ENCODE measurements at places on chromosomes 6 and 20. TPM values are rescaled to one million over a fixed set of nuclear protein-coding genes. Genes with fewer than 3 reads are reported as not detected.

Gene HTR1B
- 0.39 TPM for polyA plus RNA-seq

GRCh38 chr20:21179757-21180156, 53.9 kb downstream of the KIZ start:
- DNase-seq, result no peak

Gene ZFAND3
- 156 TPM for polyA plus RNA-seq

GRCh38 chr6:141141870-141142269, 990.9 kb upstream of the GJE1 start:
- DNase-seq, result no peak

Gene TDRD6
- polyA plus RNA-seq, result 1.6 TPM

Gene LAMA2
- polyA plus RNA-seq, result 37.2 TPM

GRCh38 chr20:9454791-9455190, 59.6 kb upstream of the LAMP5 start:
- DNase-seq, result no peak

- no peak for DNase-seq
Measured at GRCh38 chr20:63079971-63080370, 73.2 kb upstream of the BHLHE23 start.

Gene SCRT2
- polyA plus RNA-seq, result 0.07 TPM

Gene GSTA2
- polyA plus RNA-seq, result 0.34 TPM

Gene KHDC1L
- polyA plus RNA-seq, result 0.79 TPM

- no peak for DNase-seq
Measured at GRCh38 chr20:358891-359555, 12.1 kb downstream of the NRSN2 start.

- peak; percentile 62 for DNase-seq
Measured at GRCh38 chr6:108113557-108114519, 39.3 kb upstream of the OSTM1 start.

Gene LGSN
- polyA plus RNA-seq, result 1.6 TPM

GRCh38 chr20:13089950-13090469, 81.2 kb downstream of the SPTLC3 start:
- DNase-seq, result no peak

- peak; percentile 24 for DNase-seq
Measured at GRCh38 chr6:146787876-146788508, 189.2 kb downstream of the ADGB start.

GRCh38 chr6:140393665-140394540, 1019.5 kb upstream of the CITED2 start:
- DNase-seq, result no peak

Gene DOK5
- polyA plus RNA-seq, result 6.9 TPM

- no peak for DNase-seq
Measured at GRCh38 chr6:31285486-31285885, 13.6 kb upstream of the HLA-C start.

Gene LYRM4
- polyA plus RNA-seq, result 35.1 TPM

Gene GABRR2
- 1.4 TPM for polyA plus RNA-seq

- DNase-seq, result no peak
Measured at GRCh38 chr6:97819710-97820109, 536.7 kb upstream of the MMS22L start.

GRCh38 chr6:40986364-40986763, 52.7 kb downstream of the UNC5CL start:
- DNase-seq, result no peak

DNA sequence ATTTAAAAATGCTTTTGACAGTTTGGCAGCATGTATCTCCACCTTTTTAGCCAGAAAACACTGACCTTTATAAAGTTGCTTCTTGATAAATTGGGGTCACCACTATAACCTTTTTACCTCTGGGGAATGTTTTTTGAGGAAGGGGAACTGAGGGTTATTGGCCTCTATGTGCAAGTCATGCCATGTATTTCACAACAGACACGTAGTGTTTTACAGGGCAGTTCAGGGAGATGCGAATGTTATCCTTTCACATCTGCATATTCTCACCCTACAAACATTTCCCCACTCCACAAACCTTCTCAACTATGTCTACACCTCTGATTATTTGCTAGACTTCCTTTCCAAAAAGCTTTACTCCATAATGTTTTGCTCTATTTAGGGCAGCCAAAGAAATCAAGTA, 17.0 kb upstream of the SLA2 start:
- no peak for DNase-seq

Gene CST3
- polyA plus RNA-seq, result 208 TPM

- no peak for DNase-seq
Measured at GRCh38 chr6:18368277-18369105, 18.7 kb upstream of the RNF144B start.

Gene KCNQ5
- polyA plus RNA-seq, result 0.34 TPM

Gene BHLHE23
- polyA plus RNA-seq, result not detected

- no peak for DNase-seq
Measured at GRCh38 chr20:19555726-19556125, 202.3 kb upstream of the RIN2 start.

Gene RAB44
- polyA plus RNA-seq, result 0.04 TPM

GRCh38 chr6:7629321-7629720, 39.3 kb downstream of the SNRNP48 start:
- no peak for DNase-seq

Gene NOX3
- polyA plus RNA-seq, result 2.7 TPM

DNA sequence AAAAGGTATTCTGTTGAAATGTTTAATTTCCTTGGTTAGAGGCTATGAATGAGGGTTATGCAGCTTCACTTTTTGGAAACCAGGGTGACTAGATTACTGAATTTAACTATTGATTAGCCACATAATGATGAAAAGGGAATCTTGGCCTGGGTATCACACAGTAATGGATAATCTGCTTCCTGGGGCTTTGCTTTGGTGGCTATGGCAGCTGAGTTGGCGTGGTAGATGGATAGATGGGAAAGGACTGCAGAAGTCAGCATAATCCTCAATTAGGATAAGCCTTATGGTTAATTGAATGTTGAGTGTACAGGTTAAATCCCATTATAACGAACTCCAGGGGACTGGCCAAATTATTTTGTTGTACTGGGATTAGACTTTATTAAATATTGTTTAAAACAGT, 5.2 kb downstream of the NCOA3 start:
- DNase-seq, result no peak

- DNase-seq, result no peak
Measured at GRCh38 chr6:20846602-20847028, 312.4 kb downstream of the CDKAL1 start.

DNA sequence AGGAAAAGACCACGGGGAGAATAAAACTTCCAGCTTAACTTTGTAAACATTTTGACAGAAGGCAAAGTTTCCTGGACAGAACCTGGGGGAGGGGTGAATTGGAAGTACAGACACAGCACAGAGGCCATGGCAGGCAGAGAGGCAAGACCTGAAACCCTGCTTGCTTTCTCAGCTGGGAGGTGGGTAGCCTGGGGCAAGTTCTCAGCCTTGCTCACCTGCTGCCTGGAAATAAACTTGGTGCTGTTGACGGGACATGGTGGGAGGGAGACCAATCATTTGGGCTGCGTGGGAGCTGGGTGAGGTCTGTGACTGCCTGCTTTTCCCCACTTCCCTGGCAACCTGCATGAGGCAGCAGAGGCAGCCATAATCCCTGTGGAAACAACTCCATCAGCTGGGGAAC, 221.3 kb downstream of the MOXD1 start:
- no peak for DNase-seq

DNA sequence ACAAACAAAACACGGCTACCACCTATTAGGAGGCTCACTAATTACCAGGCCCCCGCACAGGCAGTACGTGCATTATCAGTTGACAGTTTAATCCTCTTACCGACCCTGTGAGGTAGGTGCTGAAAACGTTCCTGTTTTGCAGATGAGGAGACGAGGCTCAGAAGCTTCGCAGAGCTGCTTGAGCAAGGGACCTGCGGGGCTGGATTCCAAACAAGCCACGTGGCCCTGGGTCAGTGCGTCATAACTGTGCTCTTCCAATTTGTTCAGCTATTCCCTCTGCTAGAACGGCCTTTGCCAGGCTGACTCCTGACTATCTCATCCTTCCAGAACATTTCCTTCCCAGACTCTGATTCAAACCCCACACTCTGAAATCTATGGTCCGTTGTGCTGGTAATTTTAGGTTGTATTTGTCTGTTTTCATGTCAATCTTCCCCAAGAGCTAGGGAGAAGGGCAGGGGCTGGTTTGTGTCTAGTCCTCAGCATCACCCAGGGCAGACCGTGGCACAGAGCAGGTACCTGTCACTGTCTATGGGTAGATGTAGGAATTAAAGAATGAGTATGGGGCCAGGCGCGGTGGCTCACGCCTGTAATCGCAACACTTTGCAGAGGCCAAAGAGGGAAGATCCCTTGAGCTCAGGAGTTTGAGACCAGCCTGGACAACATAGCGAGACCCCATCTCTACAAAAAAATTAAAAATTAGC, 28.8 kb upstream of the TLDC2 start:
- DNase-seq, result no peak

Gene ENPP1
- 16.9 TPM for polyA plus RNA-seq

GRCh38 chr20:42857446-42857845, 332.3 kb downstream of the PTPRT start:
- no peak for DNase-seq

GRCh38 chr20:59821788-59822187, 111.6 kb downstream of the SYCP2 start:
- DNase-seq, result no peak

Gene KIAA1586
- 19.5 TPM for polyA plus RNA-seq

All from renal pelvis (tissue), 12 donors.